CD14-positive monocyte (primary cell): ENCODE measurements at places on chromosomes 16 and 17. TPM values are rescaled to one million over a fixed set of nuclear protein-coding genes. Genes with fewer than 3 reads are reported as not detected.
A peak's percentile ranks its signal among the peaks of the same experiment; 100 is the strongest.

WNK4 gene
- not detected for polyA plus RNA-seq

GPR179 gene
- polyA plus RNA-seq: not detected

DNA sequence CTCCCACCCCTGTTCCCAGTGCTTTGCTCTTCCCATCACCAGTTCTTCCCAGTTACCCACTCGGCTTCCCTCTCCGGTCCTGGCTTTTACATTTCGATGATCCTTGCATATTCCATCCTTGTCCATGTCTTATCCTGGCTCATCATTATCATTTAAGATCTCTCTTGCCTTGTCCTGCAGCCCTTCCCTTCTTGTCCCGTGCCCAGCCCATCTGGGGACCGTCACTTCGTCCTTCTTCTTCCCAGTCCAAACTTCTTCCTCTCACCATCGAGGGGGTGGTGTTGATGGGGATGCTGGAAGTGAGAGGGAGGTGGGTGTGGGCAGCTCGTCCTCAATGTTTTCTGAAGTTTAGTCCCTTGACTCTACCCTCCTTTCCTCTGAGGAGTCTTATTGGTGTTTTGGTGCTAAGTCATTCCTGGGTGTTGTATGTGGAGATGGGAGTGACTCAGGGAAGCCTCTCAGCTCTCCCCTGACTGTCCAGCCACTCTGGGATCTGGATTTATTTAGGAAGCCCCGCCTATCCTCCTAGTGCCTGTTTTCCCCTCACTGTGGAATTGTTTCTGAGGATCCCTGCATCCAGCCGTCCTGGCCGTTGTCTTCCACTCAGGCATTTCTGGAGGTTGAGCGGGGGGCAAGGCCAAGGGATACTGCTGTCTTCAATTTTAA is 975 bp downstream of the SNX29 start:
- H3K27ac ChIP-seq: peak overlapping the region; percentile 93
- no peaks in the 10 kb centered on the region for H3K27me3 ChIP-seq
- peak overlapping the region; percentile 84 for H3K4me3 ChIP-seq
- no peaks in the 10 kb centered on the region for H3K36me3 ChIP-seq

- H3K27me3 ChIP-seq: no peaks in the 10 kb centered on the region
- peak overlapping the region; percentile 19 for H3K27ac ChIP-seq
- H3K4me1 ChIP-seq: peaks cover 70% of the 10 kb centered on the region
- no peak overlapping the region for H3K4me3 ChIP-seq
Measured at GRCh38 chr16:81544700-81545271, 100.2 kb downstream of the CMIP start.

- no peaks in the 10 kb centered on the region for H3K27me3 ChIP-seq
- H3K27ac ChIP-seq: no peak overlapping the region
- H3K36me3 ChIP-seq: peaks cover 54% of the 10 kb centered on the region
Measured at GRCh38 chr16:24977678-24978075, 37.5 kb downstream of the ARHGAP17 start.

GRCh38 chr17:2138761-2139160 is 83.9 kb downstream of the HIC1 start:
- peaks cover 26% of the 10 kb centered on the region for H3K4me1 ChIP-seq
- H3K4me3 ChIP-seq: no peak overlapping the region
- no peaks in the 10 kb centered on the region for H3K27me3 ChIP-seq
- H3K36me3 ChIP-seq: no peaks in the 10 kb centered on the region
- peak overlapping the region; percentile 82 for H3K27ac ChIP-seq

DNA sequence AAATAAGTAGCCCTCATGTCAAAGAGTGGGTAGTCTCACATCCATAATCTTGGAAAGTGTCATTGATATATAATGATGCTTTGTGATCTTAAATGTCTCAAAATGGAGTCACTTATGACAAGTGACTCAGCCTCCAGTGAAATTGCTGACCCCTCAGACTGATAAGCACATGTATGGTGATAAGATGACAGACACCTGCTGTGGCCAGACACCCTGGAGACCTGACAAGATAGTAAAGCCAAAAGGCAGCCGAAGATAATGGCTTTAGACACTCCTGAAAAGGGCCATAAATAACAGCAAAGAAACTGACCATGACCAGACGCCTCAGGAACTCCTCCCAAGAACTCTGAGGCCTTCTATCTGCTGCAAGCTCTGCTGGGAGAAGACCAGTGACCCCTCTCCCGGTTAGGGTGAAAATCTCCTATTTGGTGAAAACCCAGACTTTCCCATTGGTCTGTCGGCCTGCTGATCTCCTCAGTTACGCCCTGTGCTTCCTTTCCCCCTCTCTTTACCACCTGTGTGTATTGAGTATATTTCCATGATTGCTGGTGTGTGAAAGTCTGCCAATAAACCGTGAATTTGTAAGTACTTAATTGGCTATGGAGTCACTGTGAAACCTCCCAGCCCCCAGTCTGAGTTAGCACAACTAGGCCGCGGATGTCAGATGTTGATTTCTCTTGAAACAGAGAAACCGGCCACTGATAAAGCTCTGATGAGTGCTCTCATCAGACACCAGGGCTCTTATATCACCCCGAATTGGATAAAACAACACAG is 226.7 kb upstream of the MYOCD start:
- no peak overlapping the region for H3K4me3 ChIP-seq
- DNase-seq: no peak
- no peaks in the 10 kb centered on the region for H3K4me1 ChIP-seq
- no peaks in the 10 kb centered on the region for H3K27me3 ChIP-seq
- H3K36me3 ChIP-seq: no peaks in the 10 kb centered on the region

DNA sequence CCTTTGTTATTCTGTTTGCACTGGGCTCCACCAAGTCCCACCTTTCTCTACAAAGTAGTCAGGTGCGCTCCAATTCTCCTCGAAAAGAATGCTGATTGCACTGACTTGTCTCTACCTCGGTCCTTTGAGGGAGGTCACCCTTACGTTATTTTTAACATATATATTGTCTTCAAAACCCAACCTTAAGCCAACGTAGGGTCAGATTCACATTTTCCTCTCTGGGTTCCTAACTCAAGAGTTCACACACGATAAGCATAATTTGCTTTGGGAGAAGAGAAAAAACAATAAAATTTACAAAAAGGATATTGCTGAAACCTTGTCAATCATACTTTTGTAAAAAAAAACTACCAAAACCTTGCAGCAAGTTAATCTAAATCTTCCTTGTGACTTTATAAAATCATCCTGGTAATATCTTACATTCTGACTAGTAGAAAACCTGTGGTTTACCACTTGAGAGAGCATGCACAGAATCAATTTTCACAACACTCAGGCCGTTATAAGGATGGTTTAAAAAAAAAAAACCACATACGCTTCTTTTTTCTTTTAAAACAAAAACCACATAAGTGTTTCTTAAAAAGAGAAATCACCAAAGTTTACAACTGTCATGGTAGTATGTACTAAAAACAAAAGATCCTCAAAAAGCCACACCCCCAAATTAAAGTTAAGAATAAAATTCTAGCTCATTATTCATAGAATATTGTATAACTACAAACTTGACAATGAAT is 72.2 kb upstream of the TRAP1 start:
- peaks cover 68% of the 10 kb centered on the region for H3K36me3 ChIP-seq
- H3K4me3 ChIP-seq: no peak overlapping the region
- no peaks in the 10 kb centered on the region for H3K4me1 ChIP-seq
- H3K27me3 ChIP-seq: no peaks in the 10 kb centered on the region
